A673 (cell line): ENCODE measurements at places on chromosomes 7 and 10.

DNA sequence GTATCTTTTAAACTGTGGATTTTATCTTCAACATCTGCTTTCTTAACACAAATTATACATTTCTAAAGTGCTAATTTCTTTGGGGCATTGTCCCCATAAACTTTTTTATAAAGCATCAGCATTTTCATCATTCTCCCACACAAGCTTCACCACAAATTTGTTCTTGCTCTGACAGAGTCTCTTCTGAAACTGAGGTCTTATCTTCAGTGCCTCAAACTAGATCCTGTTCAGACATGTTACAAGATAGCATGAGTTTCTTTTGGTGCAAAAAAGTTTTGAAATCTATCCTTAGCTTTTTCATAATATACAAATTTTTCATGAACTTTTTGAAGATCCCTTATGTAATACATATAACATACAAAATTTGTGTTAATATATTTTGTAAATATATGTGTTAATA, 346.6 kb downstream of the IPMK start:
- DNase-seq: no peak
- no peak overlapping the region for H3K27ac ChIP-seq
- no peaks in the 10 kb centered on the region for H3K36me3 ChIP-seq
- H3K4me3 ChIP-seq: no peak overlapping the region
- H3K4me1 ChIP-seq: no peaks in the 10 kb centered on the region

DNA sequence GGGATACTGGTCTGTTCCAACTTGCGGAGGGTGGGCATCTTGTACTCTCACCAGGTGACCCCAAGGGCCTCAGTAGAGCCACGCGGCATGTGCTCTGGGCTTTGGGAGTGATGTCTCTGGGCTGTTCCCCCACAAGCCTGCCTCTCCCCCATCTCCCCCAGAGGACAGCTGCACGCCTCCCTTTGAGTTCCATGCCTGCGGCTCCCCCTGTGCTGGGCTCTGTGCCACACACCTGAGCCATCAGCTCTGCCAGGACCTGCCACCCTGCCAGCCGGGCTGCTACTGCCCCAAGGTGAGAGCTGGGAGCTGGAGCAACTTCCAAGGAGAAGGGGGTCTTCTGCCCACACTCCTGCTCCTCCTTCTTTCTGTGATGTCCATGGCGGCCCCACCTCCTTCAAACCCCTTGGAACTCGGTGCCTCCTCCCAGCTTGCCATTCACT, 15.0 kb upstream of the ZNF862 start:
- H3K4me1 ChIP-seq: no peaks in the 10 kb centered on the region
- H3K27ac ChIP-seq: no peak overlapping the region
- no peaks in the 10 kb centered on the region for H3K27me3 ChIP-seq
- DNase-seq: no peak
- no peak overlapping the region for H3K4me3 ChIP-seq
- H3K36me3 ChIP-seq: no peaks in the 10 kb centered on the region

DNA sequence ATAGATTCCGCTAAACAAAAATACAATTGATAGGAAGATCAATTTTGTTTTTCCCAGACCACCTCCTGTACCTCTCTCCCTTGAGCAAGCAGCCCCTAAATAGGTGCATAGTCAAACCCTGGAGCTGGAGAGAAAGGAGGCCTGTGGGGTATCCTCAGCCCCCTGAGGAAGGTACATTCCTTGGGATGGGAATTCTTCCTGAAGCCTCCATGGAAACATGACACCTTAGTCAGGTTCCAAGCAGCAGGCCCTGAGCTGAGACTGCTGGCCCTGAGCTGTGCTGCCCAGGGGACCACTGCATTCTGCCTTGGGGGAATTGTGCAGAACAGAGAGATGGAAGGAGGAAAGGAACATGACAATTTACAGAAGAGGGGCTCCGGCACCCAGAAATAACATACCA, 7.4 kb downstream of the HNRNPF start:
- no peak for DNase-seq
- peak overlapping the region; percentile 91 for H3K27ac ChIP-seq
- peaks cover 66% of the 10 kb centered on the region for H3K4me1 ChIP-seq
- H3K4me3 ChIP-seq: no peak overlapping the region

- no peak overlapping the region for H3K27ac ChIP-seq
- DNase-seq: no peak
- no peaks in the 10 kb centered on the region for H3K36me3 ChIP-seq
Measured at GRCh38 chr10:92284112-92284704, 6.7 kb downstream of the CPEB3 start.

- H3K4me3 ChIP-seq: no peak overlapping the region
- no peaks in the 10 kb centered on the region for H3K4me1 ChIP-seq
- no peak for DNase-seq
- H3K36me3 ChIP-seq: no peaks in the 10 kb centered on the region
Measured at GRCh38 chr7:41028580-41028979, 674.3 kb downstream of the INHBA start.

GRCh38 chr10:6667150-6667549, 87.1 kb upstream of the PRKCQ start:
- H3K4me1 ChIP-seq: no peaks in the 10 kb centered on the region
- DNase-seq: no peak
- no peak overlapping the region for H3K4me3 ChIP-seq
- H3K27me3 ChIP-seq: peaks cover 28% of the 10 kb centered on the region
- H3K27ac ChIP-seq: no peak overlapping the region
- H3K36me3 ChIP-seq: no peaks in the 10 kb centered on the region

DNA sequence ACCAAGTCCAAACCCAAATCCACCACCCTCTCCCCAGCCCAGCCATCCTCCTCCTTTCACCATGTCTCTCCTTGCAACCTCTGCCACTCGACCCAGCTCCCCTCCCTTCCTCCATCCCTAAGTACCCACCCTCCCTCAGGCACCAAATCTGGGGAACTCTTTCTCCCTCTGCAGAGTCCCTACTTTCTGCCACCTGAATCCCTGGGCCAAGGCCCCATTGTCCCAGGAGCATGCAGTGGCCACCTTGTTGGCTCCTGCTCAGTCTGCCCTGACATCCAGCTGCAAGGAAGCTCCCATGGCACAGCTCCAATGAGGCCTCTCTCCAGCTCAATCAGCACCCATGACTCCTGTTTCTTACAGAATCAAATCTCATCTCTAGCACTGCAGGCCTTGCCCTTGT, 5.5 kb upstream of the UNC5B start:
- no peaks in the 10 kb centered on the region for H3K36me3 ChIP-seq
- H3K27me3 ChIP-seq: no peaks in the 10 kb centered on the region
- no peak for DNase-seq
- H3K27ac ChIP-seq: no peak overlapping the region
- no peak overlapping the region for H3K4me3 ChIP-seq

GRCh38 chr10:48493083-48493871, 111.6 kb downstream of the ARHGAP22 start:
- no peaks in the 10 kb centered on the region for H3K36me3 ChIP-seq
- H3K4me1 ChIP-seq: no peaks in the 10 kb centered on the region
- no peak overlapping the region for H3K27ac ChIP-seq
- no peak overlapping the region for H3K4me3 ChIP-seq
- DNase-seq: no peak
